Stromal cell of bone marrow (primary cell): ENCODE measurements at places on chromosomes 6 and 20.
A peak's percentile ranks its signal among the peaks of the same experiment; 100 is the strongest.

DNA sequence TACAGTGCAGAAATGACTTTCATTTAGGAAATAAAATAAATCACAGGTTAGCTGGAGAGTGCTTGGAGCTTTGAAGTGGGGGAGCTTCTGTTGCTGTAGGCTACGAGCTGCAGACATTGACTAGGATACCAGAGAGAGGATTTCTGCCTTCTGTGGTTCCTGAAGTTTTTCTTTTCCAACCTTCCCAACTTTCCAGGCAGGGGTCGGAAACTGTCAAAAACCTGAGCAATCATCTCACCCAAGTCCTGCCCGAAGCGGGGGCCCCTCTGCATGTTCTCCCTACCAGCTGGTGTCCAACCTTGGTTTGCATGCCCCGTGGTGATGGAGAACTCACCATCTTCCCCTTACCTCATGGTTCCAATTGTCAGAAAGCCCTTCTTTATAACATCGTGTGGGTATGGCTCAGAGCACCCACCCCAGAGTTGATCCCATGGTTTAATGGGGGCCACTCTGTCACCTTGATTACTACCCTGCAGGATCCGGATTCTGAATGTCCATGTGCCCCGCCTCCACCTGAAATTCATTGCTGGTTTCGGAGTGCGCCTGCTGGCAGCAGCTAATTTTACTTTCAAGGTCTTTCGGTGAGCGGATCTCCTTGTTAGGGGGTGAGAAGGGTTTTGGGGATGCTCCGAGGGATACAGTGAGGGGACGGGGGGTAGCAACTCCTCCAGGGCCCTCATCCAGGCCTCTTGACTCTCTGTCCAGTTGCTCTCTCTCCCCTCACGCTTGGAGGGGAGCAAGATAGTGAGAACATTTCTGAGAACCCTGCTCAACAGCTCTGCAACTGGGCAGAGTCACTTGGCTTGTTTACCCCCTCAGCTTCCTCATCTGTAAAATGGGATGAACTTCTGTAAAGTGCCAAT, 5.1 kb downstream of the BPIFB2 start:
- DNase-seq, result no peak

DNA sequence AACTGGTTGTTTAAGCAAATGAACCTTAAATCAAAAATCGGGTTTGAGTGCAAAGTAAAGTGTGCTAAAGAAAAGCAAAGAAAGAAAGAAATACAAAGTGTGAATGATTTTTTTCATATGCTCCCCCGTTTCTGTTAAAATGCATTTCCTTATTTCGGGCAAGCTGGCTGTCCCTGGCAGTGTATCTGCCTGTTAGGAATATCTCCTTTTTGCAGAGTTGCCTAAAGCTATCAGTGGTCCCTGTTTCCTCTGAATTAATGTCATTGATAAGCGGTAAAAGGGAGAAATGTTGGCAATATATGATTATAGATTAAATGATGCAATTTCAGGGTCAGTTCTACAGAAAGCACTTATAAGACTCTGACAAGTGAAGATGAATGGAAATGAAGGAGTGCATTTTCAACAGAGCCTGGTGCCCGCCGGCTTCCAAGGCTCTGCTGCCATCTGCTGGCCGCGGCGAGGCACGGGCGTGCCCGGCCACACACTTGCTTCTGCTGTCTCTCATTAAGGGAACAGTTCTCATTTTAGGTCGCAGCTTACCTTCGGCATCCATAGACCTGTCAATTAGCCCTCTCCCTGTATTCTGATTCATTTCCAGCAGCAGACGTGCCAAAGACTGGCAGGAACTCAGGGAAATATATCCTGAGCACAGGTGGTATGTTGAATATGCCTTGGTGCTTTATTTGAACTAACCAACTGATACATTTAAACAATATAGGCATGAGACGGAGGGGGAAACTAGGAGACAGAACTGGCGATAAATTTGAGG, 381.9 kb downstream of the C6orf118 start:
- peak; percentile 21 for DNase-seq

GRCh38 chr6:134340179-134340975, 22.5 kb upstream of the SGK1 start:
- DNase-seq, result no peak

DNA sequence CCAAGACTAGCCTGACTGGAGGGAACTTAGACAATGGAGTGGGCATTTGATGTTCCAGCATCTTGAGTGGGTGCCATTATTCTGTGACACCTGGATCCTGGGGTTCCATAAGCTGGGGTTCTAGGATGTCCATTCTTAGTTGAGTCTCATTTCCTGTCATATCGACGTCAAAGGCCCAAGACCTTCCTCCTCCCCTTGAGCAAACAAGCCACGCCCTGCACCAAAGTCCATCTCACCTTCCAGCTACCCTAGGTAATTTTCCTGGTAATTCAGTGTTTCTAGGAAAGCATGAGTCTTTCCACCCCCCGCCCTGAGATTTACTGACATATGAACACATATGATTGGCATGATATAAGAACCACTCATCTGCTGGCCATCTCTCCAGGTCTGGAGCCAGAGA, at the start of gene TRIM40:
TSS of gene TRIM40 (plus strand) at position 384 of the 400 bp plus-strand sequence. CDS start 897 bp downstream, outside the sequence.
- DNase-seq, result no peak

DNA sequence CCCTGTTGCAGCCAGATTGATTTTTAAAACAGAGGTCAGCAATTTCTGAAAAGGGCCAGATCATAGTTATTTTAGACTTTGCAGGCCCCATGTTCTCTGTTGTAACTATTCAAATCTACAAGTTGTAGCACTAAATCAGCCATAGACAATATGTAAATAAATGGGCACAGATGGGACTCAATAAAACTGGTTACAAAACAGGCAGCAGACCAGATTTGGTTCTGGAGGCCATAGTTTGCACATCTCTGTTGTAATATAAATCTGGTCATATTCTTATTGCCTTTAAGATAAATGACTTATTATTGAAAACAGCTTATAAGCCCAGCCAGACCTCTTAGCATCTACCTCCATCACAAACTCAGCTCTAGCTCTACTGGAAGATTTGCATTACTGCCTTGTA, 114.0 kb upstream of the ARG1 start:
- DNase-seq, result no peak

DNA sequence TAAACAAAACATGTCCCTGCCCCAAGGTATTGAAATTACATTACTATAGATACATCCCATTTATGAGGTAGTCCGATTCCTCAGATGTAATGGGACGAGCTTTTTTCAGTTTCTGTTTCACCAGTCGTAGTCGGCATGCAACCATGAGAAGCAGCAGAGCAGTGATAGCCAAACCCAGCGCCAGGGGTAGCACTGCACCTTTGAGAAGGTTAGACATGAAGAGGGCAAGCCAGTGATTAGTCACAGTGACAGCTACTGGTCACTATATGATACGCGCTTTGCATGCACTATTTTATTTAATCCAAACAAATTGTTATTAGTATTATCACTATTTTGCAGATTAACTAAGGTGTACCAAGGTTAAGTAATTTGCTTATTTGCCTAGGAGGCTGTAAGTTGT, 43.7 kb downstream of the LRP11 start:
- no peak for DNase-seq

GRCh38 chr20:33013701-33014326, 6.3 kb downstream of the BPIFB2 start:
- DNase-seq, result no peak

DNA sequence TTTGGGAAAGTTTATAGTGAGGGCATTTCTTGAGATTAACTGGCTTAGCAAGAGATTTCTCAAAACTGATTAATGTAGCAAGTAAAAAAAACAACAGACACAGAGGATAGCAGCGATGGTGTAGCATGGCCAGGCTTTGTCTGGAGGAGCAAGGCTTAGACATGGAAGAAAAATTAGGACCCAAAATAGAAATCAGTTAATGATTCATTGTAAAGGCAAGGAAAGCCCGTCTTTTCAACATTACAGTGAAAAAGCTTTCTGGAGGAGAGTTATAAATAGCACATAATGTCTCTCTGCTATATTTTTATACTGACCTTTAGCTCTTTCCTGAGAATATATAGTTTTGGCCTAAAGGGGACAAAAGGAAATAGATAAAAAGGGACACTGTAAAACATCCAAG, 45.1 kb downstream of the FNDC1 start:
- no peak for DNase-seq

GRCh38 chr6:111248789-111249188, 161.5 kb downstream of the SLC16A10 start:
- no peak for DNase-seq

DNA sequence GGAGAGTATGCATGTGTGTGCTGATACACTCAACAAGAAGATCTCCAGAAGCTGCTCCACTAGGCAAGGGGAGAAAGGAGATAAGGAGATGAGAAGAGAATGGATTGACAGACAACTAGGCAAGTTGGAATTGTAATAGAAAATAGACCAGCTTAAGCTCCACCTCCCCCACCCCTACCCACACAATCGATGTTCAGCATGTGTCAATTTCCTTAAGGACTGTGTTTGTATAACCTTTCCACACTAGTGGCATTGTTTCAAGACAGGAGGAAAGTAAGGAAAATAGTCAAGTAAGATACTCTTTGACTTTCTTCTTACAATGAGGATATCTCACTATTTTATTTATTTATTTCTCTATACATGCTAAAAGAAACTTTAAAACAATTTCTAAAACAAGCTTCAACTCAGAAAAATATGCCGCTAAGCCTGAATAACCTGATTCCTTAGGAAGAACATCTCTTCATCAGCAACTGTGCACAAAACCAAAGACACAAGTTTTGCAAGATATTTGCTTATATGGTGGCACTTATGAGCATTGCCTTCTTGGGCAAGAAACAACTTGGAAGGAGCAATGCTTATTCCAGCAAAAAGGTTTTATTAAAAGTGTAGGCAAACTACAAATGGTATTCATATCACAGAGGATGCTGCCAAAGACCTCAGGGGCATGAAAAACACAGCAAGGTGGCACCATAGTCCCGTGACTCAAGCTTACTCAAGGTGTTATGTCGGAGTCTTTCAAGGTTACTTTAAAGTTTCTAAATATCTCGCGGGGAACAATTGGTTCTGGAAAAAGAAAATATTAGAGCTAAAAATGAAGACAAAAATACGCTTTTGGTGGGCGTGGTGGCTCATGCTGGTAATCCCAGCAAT, 249.1 kb downstream of the COL12A1 start:
- no peak for DNase-seq

DNA sequence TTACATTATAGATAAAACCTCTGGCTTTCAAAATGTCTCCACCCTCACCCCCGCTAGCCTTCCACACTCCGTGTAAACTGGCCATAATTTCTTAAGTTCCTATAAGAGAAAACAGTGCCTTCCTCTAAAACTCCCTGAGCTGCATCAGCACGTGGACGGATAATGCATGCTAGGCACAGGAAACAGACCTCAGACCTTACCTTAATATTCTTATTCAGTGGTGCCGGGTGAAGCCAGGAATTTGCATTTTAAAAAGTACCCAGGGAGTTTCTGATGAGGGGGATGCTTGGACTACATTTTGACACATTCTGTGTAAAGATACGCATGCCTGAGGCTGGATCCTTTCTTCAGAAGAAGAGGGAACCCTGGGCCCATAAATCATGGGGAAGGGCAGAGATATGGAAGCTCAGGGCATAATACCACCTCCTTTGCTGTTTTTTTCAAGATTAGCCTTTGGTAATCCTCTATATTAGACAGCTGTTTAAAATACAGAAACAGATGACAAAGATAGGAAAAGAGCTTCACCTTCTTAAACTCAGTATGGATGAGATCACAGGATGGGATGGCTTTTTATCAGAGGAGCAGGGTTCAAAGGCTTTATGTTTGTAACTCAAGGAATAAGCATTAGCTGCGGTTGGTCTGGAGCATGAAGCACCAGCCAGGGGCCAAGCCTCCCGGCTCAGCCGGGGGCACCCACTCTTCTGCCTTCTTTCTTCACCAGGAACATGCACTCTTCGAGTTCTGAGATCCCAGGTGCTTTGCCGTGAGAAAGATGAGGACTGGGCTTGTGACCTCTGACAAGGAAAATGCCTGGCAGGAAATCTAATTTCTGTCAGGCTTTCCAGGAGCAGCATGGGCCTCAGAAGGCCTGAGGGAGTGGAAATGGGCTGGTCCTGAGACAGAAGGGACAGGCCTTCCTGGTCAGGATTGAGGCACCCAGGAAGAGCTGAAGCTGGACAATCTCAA, 218.1 kb upstream of the SOX4 start:
- DNase-seq, result no peak

GRCh38 chr6:116667623-116668022, 943 bp downstream of the ZUP1 start:
- DNase-seq, result no peak

GRCh38 chr6:73695619-73696421, at the start of gene CD109:
TSS of gene CD109 (plus strand) at chr6:73696203. CDS start at chr6:73696216, 13 bp downstream.
- peak; percentile 69 for DNase-seq

- no peak for DNase-seq
Measured at GRCh38 chr6:38284802-38285394, 354.8 kb downstream of the BTBD9 start.

- peak; percentile 9 for DNase-seq
Measured at GRCh38 chr6:85866370-85866730, 223.7 kb upstream of the SYNCRIP start.
